ENCODE measurements at places on chromosomes 7 and 10.

DNA sequence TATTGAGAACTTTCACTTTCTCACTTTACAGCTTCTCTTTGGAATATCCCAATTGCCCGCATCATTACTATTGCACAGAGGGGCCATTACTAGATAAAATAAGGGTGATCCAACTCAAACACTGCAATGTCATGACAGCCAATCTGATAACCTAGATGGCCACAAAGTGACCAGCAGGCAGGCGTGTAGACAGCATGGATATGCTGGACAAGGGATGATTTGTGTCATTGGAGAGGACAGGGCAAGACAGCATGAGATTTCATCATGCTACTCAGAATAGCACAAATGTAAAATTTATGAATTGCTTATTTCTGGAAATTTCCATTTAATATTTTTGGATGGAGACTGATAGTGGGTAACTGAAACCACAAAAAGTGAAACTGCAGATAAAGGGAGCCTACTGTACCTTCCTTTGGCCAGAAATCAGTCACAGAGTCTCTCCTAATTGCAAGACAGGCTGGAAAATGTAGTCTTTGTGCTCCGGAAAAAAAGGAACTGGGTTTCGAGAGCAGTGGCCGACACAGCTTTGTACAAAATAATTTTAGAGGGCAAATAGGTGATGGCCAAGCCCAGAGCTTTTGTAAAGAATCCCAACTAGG, 6.1 kb upstream of the GSDME start:
- DNase-seq: no peak

GRCh38 chr7:29864656-29865055, 58.3 kb downstream of the WIPF3 start:
- no peak for DNase-seq

DNA sequence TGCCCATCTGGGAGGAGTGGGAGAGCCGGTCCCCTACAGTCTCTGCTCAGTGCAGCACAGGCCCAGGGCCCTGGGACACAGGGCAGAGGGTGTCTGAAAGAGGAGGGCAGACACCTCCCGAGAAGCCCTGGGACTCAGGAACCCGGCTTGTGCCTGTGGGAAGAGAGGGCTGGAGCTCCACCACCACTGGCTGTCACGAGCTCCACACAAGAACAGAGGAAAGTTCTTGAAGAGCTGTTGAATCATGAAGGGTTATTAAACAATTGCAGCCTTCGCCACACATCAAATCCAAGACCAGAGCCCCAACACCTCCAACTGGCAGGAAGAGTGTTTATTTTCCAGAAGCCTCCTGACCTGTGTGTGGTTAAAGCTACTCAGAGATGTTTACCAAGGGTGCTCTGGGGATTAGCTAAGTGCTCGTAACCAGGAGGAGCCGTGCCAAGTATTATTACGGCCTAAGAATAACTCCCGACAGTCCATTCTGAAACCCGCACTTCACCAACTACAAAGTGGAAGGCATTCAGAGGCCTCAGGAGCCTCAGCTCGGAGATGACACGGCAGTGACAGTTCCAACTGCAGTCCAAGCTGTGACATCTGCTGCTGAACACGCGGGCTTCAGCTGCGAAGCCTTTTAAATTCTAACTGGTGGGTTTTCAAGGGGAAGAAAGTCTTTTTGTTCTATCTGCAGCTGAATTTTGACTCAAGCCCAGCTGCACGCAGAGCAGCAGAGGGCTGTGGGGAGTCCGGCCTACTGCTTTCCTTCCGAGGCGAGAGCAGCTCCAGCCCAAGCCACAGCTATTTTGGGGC, 75.1 kb downstream of the MAD1L1 start:
- no peak for DNase-seq

- DNase-seq: no peak
Observed at GRCh38 chr7:22554184-22554583, 54.2 kb upstream of the STEAP1B start.

GRCh38 chr7:40403703-40404476, 269.1 kb downstream of the SUGCT start:
- DNase-seq: no peak

GRCh38 chr10:62652564-62652963, 152.0 kb upstream of the ADO start:
- no peak for DNase-seq

- DNase-seq: no peak
Observed at GRCh38 chr10:86372784-86373239, 6.2 kb upstream of the GRID1 start.

- no peak for DNase-seq
Observed at GRCh38 chr7:113285411-113285810, 167.1 kb upstream of the SMIM30 start.
